Right atrium auricular region (tissue), 2 donors: ENCODE measurements at places on chromosomes 12 and 14. TPM values are rescaled to one million over a fixed set of nuclear protein-coding genes. Genes with fewer than 3 reads are reported as not detected.

- H3K36me3 ChIP-seq, result no peaks in the 10 kb centered on the region
- no peaks in the 10 kb centered on the region for H3K4me1 ChIP-seq
- H3K27ac ChIP-seq, result no peak overlapping the region
- no peak for DNase-seq
- no peak overlapping the region for H3K4me3 ChIP-seq
- H3K27me3 ChIP-seq, result no peaks in the 10 kb centered on the region
These were observed 58.2 kb downstream of the SLC16A7 start for GRCh38 chr12:59654061-59654460.

- no peaks in the 10 kb centered on the region for H3K27me3 ChIP-seq
These were observed 2.7 kb downstream of the TCTN1 start for GRCh38 chr12:110616471-110617115.

DNA sequence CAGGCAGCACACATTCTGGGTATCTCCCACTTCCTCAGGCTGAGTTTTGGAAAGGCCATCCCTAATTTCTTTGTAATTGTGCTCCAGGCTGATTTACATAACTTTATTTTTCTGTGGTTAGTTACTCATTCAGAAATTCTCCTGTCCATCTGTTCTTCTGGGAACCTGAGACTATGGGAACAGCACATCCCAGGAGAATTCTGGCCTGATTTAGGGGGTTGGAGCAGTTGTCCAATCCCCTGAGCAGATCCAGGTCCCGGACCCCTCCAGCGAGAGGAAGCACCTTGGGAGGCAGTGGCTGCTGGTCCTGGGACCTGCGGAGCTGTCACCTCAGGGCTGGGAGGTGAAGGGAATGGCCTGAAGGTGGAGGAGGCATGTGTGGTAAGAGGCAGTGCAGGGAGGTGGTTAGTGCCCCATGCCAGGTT lies 40.4 kb downstream of the TSPAN9 start:
- H3K27ac ChIP-seq, result peak overlapping the region; percentile 86
- no peaks in the 10 kb centered on the region for H3K36me3 ChIP-seq
- no peak overlapping the region for H3K4me3 ChIP-seq
- DNase-seq, result no peak

- no peaks in the 10 kb centered on the region for H3K4me1 ChIP-seq
- H3K4me3 ChIP-seq, result no peak overlapping the region
- H3K27ac ChIP-seq, result no peak overlapping the region
- no peaks in the 10 kb centered on the region for H3K36me3 ChIP-seq
- no peaks in the 10 kb centered on the region for H3K27me3 ChIP-seq
- no peak for DNase-seq
These were observed 781.2 kb downstream of the FLRT2 start for GRCh38 chr14:86311151-86311550.

- peak overlapping the region; percentile 85 for H3K27ac ChIP-seq
- H3K4me1 ChIP-seq, result no peaks in the 10 kb centered on the region
- no peak for DNase-seq
- no peaks in the 10 kb centered on the region for H3K36me3 ChIP-seq
- H3K27me3 ChIP-seq, result no peaks in the 10 kb centered on the region
These were observed 700 bp downstream of the CNIH1 start for GRCh38 chr14:54440476-54440872.

GRCh38 chr14:22552001-22552826 lies 36.8 kb downstream of the DAD1 start:
- no peaks in the 10 kb centered on the region for H3K4me1 ChIP-seq
- no peak overlapping the region for H3K27ac ChIP-seq
- H3K27me3 ChIP-seq, result no peaks in the 10 kb centered on the region
- peaks cover 4% of the 10 kb centered on the region for H3K36me3 ChIP-seq
- no peak overlapping the region for H3K4me3 ChIP-seq
- no peak for DNase-seq

DNA sequence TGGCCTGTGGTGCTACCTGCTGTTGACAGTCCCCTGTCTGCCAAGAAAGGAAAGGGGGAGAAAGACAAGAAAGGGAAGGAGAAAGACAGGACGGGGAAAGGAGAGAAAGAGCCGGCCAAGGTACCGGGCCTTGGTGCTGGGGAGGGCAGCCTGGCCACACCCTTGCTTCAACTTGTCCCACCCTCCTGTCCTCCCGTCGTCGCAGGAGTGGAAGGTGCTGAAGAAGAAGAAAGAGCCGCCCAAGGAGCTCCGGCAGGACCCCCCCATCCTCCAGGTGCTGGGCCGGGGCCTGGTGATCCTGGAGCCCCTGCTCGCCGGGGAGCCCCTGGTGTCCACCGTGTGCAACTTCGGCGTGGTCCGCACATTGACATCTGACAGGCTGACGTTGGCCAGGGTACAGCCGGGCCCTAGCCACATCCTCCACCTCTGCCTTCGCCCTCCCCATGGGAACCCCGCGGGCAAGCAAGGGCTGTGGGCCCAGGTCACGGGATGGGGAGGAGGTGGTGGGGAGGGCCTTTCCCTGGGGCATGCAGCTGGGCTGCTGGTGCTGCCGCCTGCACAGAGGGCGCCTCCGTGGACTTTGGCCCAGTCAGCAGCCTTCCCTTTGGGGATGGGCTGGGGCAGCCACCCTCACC lies 2.9 kb upstream of the B3GNT4 start:
- H3K4me1 ChIP-seq, result peaks cover 20% of the 10 kb centered on the region
- no peak overlapping the region for H3K4me3 ChIP-seq
- no peak overlapping the region for H3K27ac ChIP-seq
- H3K27me3 ChIP-seq, result peaks cover 23% of the 10 kb centered on the region
- DNase-seq, result no peak

DNA sequence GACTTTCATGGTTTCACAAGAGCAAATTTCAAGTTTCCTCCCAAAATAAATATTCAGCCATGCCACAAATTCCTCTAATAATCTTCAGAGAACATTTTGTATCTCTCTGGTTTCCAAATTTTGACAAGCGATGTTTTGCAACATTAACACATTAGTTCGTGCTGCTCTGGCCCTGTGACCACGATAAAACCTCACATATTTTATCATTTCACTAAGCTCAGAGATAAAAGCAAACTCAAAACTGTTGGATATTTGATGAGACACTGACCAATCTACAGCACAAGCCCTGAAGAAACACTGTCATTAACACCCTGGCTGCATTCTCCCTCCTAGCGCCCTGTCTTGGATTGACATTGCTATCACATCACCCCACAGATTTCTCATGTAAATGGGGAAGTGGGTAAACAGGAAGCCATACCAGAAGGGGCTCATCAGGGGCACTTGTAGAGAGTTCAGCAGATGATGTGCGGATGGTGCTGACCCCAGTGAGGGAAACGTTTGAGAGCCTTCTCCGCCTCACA lies 264.3 kb downstream of the PRKD1 start:
- H3K4me3 ChIP-seq, result no peak overlapping the region
- DNase-seq, result no peak
- H3K27me3 ChIP-seq, result no peaks in the 10 kb centered on the region
- no peak overlapping the region for H3K27ac ChIP-seq

DNA sequence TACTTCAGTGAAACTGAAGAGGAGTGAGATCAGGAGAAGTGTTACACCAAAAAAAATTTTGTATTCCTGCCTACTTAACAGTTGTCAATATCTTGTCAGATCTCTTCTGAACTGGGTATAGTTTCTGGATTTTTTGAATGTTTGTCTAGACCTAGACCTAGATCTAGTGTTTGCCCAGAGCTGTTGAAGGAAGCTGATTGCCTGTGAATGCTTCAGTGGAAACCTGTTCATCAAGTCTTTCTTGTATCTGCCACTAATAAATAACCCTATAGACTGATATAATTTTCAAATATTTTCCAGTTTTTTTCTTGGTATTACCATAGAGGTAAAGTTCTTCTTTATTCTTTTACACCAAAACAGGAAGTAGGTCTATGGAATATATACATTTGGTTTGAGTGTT lies 781.5 kb upstream of the FBXO33 start:
- DNase-seq, result no peak
- H3K4me3 ChIP-seq, result no peak overlapping the region
- H3K36me3 ChIP-seq, result no peaks in the 10 kb centered on the region
- H3K27me3 ChIP-seq, result no peaks in the 10 kb centered on the region
- H3K27ac ChIP-seq, result no peak overlapping the region

- H3K4me1 ChIP-seq, result no peaks in the 10 kb centered on the region
- H3K4me3 ChIP-seq, result no peak overlapping the region
- no peaks in the 10 kb centered on the region for H3K36me3 ChIP-seq
- no peaks in the 10 kb centered on the region for H3K27me3 ChIP-seq
These were observed 49.5 kb downstream of the PRMT8 start for GRCh38 chr12:3540387-3540990.

- H3K27me3 ChIP-seq, result no peaks in the 10 kb centered on the region
- H3K36me3 ChIP-seq, result peaks cover 74% of the 10 kb centered on the region
- peak; percentile 63 for DNase-seq
- no peaks in the 10 kb centered on the region for H3K4me1 ChIP-seq
These were observed 181.3 kb upstream of the FKBP4 start for GRCh38 chr12:2613326-2614073.

DNA sequence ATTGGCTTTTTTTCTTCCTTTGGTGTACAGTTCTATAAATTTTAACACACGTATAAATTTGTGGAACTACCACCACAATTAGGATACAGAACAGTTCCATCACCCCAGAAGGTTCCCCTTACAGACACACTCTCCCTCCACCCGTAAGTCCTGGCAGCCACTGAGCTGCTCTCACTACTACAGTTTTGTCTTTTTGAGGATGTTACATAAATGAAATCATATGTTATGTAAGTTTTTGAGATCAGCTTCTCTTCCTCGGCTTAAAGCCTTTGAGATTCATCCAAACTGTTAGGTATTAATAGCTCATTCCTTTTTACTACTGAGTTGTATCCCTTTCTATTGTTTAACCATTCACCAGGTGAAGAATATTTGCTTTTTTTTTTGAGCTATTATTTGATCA lies 74.3 kb upstream of the SLC24A4 start:
- no peaks in the 10 kb centered on the region for H3K36me3 ChIP-seq
- no peak for DNase-seq
- H3K27me3 ChIP-seq, result no peaks in the 10 kb centered on the region
- H3K4me3 ChIP-seq, result no peak overlapping the region
- no peaks in the 10 kb centered on the region for H3K4me1 ChIP-seq

DNA sequence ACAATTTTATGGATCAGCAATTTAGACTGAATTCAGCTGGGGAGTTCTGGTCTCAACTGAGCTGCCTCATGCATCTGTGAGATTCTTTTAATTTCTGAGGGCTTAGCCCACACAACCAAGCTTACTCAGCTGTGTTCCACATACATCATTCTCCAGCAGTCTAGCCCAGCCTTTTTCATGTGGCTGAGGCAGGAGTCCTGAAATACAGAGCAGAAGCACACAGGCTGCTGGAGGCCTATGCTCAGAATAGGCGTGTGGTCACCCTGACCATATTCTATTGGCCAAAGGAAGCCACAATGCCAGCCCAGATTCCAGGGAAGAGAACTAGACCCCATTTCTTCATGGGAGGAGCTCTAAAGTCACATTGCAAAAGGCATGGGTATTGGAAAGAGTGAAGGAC lies 72.3 kb upstream of the DHRS4 start:
- H3K36me3 ChIP-seq, result no peaks in the 10 kb centered on the region
- no peak for DNase-seq
- no peak overlapping the region for H3K27ac ChIP-seq
- no peaks in the 10 kb centered on the region for H3K4me1 ChIP-seq
- H3K4me3 ChIP-seq, result no peak overlapping the region
- no peaks in the 10 kb centered on the region for H3K27me3 ChIP-seq

- DNase-seq, result no peak
- H3K27ac ChIP-seq, result no peak overlapping the region
- no peak overlapping the region for H3K4me3 ChIP-seq
These were observed 175.1 kb upstream of the ARHGAP5 start for GRCh38 chr14:31902002-31902401.

GRCh38 chr12:62933602-62934238 lies 1.2 kb downstream of the PPM1H start:
- H3K4me3 ChIP-seq, result peak overlapping the region; percentile 57
- no peak for DNase-seq
- no peaks in the 10 kb centered on the region for H3K27me3 ChIP-seq
- H3K27ac ChIP-seq, result peak overlapping the region; percentile 67

DNA sequence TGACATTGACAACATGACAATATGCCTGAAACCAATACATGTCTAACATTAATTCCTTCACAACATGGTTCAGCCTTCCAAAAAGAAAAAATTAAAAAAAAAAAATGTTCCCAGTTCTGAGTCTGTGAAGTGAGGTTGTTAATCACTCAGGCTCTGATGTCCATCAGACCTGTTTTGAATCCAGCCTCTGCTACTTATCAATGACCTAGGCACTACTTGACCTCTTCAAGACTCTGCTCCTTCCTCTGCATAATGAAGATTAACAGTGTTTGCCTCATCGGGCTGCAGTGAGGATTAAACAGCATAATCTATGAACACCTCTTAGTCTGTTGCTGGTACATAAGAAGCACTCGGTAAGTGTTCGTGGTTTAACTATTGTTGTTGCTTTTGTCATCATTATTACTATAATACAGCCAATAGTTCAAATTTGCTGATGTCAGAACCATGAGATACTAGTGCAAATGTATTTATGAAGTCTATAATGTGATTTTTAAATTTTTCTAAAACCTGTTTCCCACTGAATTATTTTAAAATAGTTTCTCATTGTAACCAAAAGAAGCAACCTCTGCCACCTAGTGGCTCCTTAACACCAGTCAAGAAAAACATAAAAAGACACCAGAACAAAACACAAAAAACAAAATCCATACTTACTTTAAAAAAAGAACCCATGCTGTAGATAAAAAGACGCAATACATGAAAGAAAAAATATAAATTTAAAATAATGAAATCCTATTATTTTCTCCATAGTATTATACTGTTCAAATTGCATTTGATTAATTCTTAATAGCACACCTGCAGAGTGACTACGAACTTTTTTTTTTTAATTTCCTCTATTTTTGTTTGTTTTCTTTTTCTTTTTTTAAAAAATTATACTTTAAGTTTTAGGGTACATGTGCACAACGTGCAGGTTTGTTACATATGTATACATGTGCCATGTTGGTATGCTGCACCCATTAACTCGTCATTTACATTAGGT lies 20.3 kb upstream of the TMX1 start:
- no peaks in the 10 kb centered on the region for H3K27me3 ChIP-seq
- no peaks in the 10 kb centered on the region for H3K36me3 ChIP-seq
- H3K4me3 ChIP-seq, result no peak overlapping the region
- no peaks in the 10 kb centered on the region for H3K4me1 ChIP-seq
- H3K27ac ChIP-seq, result no peak overlapping the region
- no peak for DNase-seq

DNA sequence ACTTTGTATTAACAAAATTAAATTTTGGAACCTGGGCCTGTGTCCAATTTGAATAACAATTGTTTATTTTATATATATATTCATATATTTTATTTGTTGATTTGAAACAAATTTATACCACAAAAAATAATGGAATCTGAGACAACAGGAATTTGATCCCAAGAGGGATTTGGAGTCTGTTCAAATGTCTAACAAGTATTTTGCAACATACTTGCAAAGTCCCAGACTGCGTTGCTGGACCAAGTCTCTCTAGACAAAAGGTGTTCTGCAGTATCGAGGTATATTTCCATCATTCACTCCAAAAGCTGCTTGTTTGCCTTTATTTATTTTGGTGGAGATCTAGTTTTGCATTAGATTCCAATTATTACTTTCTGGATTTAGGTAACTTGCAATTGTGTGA lies 68.7 kb upstream of the PTPRR start:
- no peak for DNase-seq
- no peaks in the 10 kb centered on the region for H3K4me1 ChIP-seq
- H3K27ac ChIP-seq, result no peak overlapping the region
- H3K36me3 ChIP-seq, result no peaks in the 10 kb centered on the region
- H3K4me3 ChIP-seq, result no peak overlapping the region

Gene TMPO
- 29.2 TPM for total RNA-seq

Gene SERPINA5
- total RNA-seq, result 3.3 TPM

Gene B4GALNT1
- total RNA-seq, result 4.4 TPM

Gene LMNTD1
- total RNA-seq, result 1.0 TPM

Gene KRT77
- not detected for total RNA-seq

Gene ZFP36L1
- 66.6 TPM for total RNA-seq

Gene NOS1
- 0.04 TPM for total RNA-seq

Gene KLRD1
- 0.82 TPM for total RNA-seq

Gene PMCH
- not detected for total RNA-seq

Gene PTPRR
- total RNA-seq, result 0.37 TPM

Gene AGAP2
- 0.75 TPM for total RNA-seq

Gene PLCZ1
- total RNA-seq, result not detected
